ENCODE measurements at places on chromosomes 1 and 21.

GRCh38 chr1:85570446-85571180 lies 9.9 kb upstream of the CCN1 start:
- DNase-seq: no peak

DNA sequence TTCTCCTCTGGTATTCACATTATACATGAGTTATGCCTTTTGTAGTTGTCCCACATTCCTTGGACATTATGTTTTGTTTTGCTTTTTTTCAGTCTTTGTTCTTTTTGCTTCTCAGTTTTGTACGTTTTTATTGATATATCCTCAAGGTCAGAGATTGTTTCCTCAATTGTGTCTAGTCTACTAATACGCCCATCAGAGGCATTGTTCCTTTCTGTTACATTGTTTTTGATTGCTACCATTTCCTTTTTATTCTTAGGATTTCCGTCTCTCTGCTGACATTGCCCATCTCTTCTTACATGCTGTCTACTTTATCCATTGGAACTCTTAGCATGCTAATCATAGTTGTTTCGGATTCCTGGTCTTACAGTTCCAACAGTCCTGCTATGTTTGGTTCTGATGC lies 27.8 kb upstream of the MPC2 start:
- no peak for DNase-seq

GRCh38 chr1:1014799-1015681 lies 1.7 kb downstream of the ISG15 start:
- DNase-seq: no peak

- DNase-seq: no peak
These were observed 218.5 kb downstream of the PLA2G4A start for GRCh38 chr1:187047298-187047697.

Data from vagina (tissue), 2 donors.